ENCODE measurements at places on chromosomes 7 and 10.
A peak's percentile ranks its signal among the peaks of the same experiment; 100 is the strongest.

DNA sequence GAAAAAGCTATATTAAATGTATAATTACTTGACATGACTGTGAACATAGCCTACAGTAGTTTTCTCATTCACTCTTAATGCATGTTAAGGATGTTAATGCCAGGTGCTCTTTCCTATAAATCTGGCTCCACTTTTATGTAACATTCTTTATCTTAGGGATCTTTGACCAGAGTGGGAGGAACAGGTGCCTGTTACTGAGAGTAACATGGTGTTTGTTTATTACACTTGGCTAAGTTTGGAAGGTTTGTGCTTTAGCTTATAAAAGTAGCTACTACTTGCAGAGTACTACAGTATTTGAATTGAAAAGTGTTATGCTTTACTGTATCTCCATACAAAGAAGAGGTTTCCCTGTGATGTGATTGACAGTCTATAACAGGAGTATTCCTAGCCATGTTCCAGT, 183.4 kb downstream of the DYNC1I1 start:
- no peak for DNase-seq

DNA sequence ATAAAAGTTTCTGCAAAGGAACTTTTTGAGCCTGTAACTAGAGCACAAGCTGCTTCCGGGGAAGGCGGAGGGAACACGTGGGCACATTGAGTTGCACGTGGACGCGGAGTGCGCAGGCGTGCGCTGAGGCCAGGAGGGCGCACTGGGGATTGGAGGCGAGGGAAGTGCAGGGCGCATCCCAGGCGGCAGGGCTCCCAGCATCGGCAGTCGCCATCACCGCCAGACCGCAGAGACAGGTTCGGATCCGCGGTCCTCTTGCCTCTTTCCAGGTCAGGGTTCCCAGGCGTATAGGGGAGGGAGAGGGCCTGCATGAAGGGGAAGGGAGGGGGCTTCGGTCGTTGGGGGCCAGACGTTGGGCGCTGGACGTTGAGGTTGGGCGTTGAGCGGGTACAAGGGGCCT, at the start of gene TDRD1:
TDRD1 (plus strand) TSS at position 206 of the 400 bp plus-strand sequence. CDS start 8,479 bp downstream, outside the sequence.
- DNase-seq = no peak

- DNase-seq = no peak
Measured at GRCh38 chr7:94244760-94245159, 149.9 kb upstream of the COL1A2 start.

DNA sequence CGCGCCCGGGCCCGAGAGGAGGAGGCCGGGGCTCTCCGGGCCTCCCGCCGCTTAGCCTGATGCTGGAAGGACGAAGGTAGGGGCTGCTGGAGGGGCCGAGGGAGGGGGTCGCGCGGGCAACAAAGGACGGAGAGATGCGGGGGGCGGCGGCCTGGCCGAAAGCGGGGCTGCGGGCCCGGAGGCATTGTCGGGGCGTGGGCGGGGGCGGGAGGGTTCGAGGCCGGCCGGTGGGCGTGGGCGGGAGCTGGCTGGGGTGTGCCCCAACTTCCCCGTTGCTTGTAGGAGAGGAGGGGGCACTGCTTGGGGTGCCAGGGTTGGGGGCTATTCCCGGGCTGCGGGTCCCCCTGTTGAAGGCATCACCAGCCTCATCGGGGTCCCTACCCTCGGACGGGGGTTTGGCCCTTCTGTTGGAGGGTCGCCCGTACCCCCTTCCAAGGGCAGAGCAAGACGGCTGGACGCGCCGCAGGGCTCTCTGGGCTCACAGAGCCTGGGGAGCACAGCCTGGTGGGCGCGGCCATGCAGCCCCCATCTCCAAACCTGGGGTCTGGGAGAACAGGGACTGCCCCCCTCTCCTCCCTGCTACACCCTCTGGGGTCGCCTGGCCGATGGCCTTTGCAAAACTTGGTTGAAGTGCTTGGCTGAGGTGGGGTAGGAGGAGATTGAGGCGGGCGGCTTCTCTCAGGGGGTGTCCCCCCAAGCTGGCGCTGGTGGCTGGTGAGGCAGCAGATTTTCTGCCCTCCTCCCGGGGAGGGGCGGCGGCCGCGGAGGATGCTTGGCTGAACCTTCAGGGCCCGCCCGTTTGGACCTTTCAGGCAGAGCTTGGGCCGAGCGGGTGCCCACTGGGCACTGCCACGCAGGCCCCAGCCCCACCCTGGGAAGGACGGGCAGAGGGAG, 699 bp downstream of the CLIP2 start:
- no peak for DNase-seq

GRCh38 chr7:106163257-106163656, 51.1 kb upstream of the SYPL1 start:
- no peak for DNase-seq

DNA sequence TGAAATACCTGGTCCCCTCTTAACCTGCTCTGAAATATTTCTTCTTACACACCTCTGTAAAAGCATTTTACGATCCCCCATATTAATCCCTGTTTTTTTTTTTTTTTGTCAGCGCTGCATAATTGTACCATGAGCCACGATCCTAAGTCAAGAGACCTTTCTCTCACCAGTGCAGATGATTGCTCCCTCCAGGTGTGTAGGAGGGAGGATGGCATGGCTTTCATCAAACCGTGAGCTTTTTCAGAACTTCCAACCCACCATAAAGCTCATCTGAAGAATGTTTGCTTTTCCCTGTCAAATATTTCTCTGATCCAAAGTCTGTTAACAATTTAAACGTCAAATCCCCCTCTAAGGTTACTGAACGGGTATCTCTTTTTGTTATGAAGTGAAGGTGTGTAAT, 28.2 kb upstream of the SEPHS1 start:
- DNase-seq = no peak

DNA sequence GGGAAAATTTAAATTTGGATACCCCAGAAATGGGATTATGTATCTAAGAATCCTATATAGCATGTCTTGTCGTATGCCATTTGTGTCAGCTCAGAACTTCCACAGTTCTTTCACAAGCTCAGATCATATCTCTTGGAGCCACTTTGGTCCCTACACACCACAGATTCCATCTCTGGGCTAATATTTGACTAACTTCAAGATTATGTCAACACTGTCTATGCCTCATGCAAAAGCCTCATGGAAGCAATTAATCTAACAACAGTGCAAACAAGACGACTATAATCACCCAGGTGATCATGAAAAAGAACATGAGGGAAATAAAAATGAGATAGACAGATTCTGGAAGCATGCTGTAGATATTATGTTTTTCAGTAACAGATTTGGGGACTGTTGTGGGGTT, 189.1 kb downstream of the LRRTM3 start:
- DNase-seq = peak; percentile 11

DNA sequence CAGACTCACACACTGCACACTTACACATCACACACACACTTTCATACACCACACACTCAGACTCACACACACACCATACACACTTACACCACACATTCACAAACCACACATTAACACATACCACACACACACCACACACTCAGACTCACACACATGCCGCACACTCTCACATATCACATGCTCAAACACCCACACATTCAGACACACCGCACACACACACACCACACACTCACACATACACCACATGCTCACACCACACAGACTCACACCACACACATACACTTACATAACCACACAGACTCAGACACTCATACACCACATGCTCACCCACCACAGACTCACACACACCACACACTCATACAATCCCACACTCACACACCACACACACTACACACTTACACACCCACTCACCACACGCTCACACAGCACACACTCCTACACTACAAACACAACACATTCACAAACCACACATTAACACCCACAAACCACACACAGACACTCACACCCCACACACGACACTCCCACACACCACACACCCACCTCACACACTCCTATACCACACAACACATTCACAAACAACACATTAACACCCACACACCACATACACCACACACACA, 125.4 kb downstream of the EVX1 start:
- no peak for DNase-seq

DNA sequence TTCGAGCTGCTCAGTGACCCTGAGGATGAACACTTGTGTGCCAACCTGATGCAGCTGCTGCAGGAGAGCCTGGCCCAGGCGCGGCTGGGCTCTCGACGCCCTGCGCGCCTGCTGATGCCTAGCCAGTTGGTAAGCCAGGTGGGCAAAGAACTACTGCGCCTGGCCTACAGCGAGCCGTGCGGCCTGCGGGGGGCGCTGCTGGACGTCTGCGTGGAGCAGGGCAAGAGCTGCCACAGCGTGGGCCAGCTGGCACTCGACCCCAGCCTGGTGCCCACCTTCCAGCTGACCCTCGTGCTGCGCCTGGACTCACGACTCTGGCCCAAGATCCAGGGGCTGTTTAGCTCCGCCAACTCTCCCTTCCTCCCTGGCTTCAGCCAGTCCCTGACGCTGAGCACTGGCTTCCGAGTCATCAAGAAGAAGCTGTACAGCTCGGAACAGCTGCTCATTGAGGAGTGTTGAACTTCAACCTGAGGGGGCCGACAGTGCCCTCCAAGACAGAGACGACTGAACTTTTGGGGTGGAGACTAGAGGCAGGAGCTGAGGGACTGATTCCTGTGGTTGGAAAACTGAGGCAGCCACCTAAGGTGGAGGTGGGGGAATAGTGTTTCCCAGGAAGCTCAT, 1.1 kb downstream of the DDIT4 start:
- DNase-seq = peak; percentile 48

GRCh38 chr10:20972925-20973324, 75.8 kb upstream of the NEBL start:
- no peak for DNase-seq

DNA sequence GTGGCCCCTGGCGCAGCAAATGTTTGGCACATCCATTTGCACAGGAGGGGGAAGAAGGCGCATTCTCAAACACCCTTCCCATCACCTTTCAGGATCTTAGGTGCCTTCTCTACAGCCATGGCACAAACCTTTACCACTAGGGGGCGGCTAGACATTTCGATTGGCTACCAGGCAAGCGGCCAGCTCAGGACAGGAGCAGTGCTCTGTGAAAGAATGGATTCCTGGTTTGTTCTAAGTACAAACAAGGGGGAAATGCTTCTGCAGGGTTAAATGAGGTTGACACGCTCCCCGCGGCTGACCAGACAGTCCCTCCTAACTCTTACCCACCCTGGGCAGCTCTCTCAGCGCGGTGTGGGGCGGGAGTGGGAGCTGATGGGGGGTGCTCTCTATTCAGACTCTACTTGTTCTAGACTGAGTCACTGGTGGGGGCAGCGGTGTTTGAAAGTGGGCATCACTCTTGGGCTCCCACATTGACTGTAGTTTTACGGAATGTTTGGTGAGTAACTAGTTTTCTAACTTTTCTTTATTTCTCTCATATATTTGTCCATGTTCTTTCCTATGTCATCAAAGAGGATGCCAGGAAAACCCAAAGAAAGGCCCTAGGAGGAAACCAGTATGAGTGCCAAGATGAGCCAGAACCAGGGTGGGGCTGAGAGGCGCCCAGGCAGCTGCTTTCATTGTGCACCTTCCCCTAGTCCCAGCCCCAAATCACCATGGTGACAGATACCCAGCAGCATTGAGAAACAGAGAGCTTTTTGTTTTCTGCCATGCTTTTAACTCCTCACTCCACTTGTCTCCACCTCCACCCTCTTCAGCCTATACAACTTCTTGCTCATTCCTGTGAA, 61.4 kb upstream of the GPR158 start:
- DNase-seq = peak; percentile 1

- no peak for DNase-seq
Measured at GRCh38 chr7:75996476-75996875, 2.1 kb upstream of the TMEM120A start.

DNA sequence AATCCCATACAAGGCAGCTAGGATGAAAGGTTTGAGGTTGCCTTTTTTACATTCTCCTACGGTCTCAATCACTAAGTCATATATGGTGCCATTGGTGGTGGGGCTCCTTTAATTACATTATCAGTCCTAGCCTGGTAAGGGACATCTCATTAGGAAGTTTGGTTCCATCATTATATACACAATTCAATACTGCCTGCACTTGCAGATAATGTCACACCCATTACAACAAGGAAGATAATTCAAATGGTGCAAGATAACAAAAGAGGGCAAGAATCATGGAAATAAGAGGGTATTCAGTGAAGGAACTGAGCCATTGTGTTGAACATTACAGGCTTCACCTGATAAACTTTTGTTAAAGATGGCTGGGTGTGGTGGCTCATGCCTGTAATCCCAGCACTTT, 1.7 kb upstream of the TMEM248 start:
- no peak for DNase-seq

DNA sequence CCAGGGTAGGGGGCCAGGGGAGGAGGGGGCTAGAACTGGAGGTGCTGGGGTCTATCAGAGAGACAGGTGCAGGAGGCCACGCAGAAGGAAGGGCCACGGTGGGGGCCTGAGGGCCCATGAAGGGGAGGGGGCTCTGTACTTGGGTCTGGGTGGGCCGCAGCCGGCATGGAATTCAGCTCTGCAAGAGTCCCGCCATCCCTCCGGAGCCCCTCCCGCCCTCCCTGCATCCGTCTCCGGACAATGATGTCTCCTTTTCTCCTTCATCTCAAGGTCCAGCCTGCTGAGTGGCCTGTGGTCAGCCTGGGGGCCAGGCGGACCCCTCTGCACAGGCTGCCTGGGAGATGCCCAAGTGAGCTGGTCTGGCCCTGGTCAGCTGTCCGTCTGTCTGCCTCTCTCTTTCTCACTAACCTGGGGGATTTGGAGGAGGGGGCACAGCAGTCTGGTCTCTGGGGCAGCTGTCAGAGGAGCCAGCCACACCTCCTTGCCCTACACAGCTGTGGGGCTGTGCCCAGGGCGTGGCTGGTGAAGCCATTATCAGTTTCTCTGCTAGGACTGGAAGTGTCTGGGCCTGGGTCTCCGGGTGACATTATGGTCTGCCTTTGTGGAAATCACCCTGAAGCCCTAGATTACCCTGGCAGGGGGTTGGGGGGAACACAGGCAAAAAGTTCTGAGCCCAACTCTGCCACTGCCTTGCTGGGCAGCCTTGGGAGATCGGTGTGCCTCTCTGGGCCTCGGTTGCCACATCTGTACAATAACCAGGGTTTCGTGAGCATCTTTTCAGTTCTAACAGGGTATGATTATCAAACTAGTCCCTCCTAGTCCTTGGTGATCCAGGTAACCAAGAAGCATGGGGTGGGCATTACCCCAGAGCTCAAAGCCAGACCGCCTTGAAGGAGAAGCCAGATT, 19.0 kb upstream of the HSPB1 start:
- no peak for DNase-seq

DNA sequence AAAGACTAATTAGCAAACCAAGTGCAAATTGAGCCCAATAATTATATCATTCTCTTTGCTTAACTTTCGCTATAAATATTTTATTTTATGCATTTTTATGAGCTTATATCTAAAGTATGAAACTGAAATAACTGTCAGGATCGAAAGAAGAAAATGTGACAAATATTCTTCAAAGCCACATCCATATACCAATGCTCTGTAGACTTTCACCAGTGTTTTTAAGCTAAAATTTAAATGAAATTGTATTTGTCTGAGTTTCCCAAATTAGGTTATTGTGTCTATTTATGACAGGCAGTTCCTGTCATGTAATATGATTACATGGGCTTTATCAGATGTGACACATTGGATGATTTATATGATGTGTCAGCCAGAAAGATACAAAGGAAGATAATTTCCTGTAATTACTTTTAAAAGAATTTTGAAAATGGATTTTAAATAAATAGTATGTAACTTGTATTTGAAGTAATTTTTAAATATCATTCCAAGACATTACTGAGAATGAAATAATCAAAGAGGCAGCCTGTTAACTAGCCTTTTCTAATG, 317.9 kb upstream of the KLF6 start:
- DNase-seq = no peak

All from NCI-H510A (cell line).